ENCODE measurements at places on chromosomes 2 and 18.

- no peak for DNase-seq
These were observed 473.1 kb downstream of the PTH2R start for GRCh38 chr2:208879666-208880065.

- DNase-seq = no peak
These were observed 18.1 kb upstream of the DYNC1I2 start for GRCh38 chr2:171669121-171669520.

GRCh38 chr2:114294741-114295140, 147.7 kb upstream of the DPP10 start:
- DNase-seq = no peak

GRCh38 chr2:227368574-227368973, 10.5 kb downstream of the TM4SF20 start:
- DNase-seq = no peak

DNA sequence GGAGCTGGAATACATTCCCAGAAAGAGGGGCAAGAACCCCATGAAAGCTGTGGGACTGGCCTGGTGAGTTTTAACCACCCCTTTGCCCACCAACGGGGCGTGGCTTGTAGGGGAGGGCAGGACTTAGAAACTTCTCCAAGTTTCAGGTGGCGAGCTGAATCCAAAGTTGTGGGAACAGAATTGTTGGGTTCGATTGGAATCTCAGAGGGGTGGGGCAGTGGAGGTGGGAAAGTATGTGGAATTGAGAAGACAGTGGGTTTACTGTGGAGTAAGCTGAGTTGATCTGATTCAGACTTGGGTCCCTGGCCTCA, 1.1 kb downstream of the PNKD start:
- DNase-seq = no peak

GRCh38 chr2:60298006-60298696, 255.3 kb downstream of the BCL11A start:
- no peak for DNase-seq

DNA sequence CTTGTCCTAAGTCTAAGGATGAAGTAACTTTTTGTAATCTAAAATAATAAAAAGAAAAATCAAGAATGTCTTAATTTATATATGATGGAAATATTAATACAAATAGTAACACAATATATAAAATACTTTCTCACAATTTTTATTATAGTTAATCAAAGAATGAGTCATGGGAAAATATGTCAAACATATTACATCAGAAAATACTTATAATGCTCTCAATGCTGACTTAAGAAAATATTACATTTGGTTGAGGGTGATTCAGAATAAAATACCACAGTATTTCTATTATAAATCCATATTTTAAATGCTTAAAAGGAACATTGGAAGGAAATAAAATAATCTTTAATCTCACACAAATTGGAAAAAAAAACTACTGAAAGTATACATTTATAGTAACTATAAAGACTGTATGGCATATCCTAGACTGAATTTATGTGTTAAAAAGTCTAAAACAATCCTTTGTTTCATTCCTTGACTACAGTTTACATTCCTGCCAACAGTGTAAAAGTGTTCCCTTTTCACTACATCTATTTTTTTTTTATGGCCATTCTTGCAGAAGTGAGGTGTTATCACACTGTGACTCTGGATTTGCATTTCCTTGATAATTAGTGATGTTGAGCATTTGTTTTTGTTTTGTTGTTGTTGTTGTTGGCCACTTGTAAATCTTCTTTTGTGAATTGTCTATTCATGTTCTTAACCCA, 1573.5 kb upstream of the ACVR2A start:
- no peak for DNase-seq

- no peak for DNase-seq
These were observed 956.2 kb upstream of the LRATD1 start for GRCh38 chr2:13676269-13676668.

DNA sequence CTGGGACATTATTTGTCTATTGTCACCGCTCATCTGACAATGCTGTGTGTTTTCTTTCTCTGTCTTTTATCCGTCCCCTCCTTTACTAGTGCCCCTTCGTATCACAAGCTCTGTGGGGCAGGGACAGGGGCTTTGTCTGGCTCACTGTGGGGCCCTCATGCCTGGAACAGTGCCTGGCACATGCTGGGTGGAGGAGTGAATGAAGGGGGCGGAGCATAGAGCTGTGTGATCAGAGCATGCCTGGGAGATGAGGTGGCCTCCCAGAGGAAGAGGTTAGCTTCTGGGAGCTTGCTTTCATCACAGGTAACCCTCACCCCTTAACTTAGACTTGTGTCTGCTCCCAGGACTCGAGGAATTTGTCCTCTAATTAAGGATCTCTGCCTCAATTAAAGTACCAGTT, 16.4 kb downstream of the MTCL1 start:
- no peak for DNase-seq

DNA sequence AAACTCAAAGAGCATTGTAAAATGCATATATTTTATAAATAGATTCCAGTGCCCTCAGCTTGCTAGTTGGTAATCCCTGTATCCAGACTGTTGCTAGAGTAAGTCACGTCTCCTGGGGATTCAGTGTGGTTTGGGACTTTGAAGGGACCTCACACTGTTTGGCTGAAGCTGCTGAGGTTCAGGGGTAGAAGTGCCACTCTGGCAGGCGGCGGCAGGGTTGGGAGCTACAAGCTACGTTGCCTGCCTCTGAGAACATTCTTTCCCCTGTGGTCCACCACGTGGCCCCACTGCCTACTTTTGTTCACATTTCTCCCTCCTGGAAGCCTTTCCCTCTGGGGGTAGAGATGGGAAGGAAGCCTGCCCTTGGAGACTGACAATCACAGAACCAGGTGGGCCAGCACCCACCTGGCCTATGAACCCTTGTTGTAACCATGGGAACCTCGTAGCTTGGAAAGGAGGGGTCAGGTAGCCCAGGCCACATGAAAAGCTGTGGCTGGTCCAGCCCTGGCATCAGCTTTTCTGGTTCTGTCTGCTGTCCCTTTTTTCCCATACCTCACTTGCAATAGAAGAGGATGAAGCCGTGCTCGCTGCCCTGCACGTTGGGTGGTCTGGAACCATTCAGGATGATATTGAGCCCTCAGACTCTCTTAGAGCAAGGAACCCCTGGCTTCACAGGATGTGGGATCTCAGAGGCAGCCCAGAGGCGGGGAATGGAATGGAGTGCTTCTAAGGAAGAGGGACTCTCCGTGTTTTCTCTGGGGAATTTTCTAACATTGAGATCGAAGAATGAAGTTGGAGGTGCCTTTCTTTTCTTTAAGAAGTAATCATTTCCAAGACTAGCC, 2.9 kb downstream of the RNF144A start:
- DNase-seq = no peak

DNA sequence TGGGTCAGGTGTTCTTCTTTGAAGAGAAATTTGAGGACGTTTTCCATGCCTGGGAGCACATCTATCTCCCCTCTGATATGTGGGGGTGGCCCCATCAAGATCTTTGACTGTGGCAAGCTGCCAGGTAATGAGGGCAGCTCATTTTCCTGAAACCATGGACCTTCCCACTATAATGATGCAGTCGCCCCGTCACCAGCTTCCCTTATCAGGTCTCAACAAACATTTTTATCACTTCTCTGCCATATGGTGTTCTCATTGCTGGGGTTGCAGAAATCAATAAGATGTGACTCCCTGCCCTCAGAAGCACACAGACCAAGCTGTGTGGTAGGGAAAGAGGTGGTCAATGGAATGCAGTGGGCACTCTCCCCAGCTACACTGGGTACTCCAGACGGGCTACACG, 48.4 kb upstream of the B3GNT7 start:
- DNase-seq = no peak

GRCh38 chr2:119106301-119106897, 52.2 kb downstream of the C1QL2 start:
- DNase-seq = no peak

GRCh38 chr2:82013641-82014040, 1709.1 kb upstream of the LRRTM1 start:
- no peak for DNase-seq

DNA sequence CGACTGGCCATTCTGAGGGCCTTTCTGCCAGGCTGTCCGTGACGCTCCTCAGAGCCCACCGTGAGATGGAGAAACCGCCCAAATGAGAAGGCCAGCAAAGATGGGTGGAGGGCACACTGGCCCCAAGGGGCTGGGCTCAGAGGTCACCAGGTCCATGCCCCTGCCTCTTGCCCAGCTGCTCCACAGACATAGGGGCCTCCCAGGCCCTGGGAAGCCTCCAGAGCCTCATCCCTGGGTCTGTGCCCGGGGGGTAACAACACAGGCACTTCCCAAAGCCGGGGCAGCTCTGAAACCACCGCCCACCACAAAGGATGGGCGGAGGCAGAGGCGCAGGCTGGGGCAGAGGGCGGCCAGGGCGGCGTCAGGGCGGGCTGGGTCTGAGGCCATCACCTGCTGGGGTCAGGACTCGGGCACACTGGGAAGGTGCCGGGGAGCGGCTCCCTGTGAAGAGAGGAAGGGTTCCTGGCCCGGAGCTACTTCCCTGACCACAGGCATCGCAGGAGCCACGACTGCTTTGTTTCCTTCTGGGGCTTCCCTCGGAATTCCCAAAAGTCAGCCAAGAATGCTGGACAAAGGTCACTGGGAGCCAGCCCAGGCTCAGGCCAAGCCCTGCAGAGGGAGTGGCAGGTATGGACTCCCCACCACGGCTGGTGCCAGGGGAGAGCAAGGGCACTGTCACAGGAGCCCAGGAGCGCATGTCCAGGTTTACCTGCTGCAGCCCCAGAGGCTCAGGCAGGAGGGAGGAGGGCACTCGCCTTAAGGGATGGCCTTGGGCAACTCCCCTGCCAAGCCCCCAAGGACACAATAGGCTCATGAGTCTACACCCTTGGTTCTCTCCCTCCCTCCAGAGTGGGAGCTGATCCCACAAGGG, 9.4 kb downstream of the CYP26B1 start:
- no peak for DNase-seq

DNA sequence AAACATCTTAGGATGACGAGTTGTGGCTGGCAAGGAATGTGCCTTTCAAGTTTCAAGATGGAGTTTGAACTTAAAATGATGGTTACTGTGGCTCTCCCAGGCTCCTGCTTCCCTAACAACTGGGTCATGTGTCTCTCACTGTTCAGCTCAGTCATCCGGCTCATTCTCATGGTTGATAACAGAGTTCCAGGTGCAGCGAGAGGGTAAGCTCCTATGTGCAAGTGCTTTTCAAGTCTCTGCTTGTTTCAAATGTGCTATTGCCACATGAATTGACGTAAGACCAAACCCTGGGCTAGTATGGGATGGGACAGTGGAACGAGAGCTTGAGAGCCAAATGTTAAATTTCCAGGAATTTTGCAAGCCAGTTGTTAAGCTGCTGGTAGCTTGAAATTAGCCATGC, 19.5 kb upstream of the PUM2 start:
- no peak for DNase-seq

DNA sequence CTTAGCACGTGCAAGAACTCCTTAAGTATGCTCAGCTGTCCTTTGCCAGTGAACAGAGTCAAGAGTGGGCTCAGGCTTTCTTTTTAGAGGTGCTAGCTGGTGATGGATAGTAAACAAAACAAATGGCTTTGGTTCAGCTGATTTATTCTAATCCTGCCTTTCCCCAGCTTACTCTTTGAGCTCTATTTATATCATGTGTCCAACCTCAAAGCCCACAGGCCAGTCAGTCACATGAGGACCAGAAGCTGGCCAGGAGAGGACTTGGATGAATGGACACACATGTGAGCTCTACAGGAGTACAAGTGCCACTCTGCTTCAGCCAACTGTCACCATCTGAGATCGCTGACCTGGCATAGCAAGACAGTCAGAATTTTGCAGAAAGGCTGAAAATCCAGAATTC, 59.4 kb downstream of the STK39 start:
- no peak for DNase-seq

GRCh38 chr2:33785201-33786106, 186.4 kb upstream of the FAM98A start:
- DNase-seq = no peak

DNA sequence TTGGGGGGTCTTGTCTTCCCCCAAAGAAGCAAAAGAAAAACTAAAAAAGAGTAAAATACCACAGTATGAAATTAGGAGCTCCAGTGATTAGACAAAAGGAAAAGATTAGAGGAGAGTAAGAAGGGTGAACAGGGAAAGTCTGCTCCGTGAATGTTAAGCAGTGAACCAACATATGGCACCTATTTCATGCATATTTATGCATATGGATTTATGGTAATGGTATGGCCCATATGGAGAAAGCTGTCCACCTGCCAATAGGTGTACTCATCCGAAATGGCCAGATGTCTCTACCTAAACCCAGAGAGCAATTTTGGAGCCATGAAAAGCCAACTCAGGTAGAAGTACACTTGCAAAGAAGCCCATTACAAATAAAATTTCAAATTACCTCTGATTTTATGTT, 404.0 kb upstream of the RAB6C start:
- DNase-seq = no peak

DNA sequence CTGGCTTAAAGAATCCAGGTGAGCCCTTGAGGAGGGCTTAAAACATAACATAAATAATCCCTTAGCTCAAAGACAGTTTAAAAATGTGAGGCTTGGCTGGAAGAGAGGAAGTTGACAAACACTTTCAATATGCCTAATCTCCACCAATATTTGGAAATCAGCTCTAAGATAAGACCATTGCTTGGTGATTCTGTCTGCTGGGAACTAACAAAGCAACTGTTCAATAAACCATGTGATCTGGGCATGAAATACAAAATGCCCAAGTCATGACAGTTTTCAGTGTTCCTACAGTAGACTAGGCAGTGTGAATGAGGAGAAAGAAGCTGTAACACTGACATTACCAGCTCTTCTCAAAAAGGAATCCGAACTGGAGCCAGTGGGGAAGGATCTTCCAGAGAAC, 10.7 kb downstream of the MFF start:
- no peak for DNase-seq

DNA sequence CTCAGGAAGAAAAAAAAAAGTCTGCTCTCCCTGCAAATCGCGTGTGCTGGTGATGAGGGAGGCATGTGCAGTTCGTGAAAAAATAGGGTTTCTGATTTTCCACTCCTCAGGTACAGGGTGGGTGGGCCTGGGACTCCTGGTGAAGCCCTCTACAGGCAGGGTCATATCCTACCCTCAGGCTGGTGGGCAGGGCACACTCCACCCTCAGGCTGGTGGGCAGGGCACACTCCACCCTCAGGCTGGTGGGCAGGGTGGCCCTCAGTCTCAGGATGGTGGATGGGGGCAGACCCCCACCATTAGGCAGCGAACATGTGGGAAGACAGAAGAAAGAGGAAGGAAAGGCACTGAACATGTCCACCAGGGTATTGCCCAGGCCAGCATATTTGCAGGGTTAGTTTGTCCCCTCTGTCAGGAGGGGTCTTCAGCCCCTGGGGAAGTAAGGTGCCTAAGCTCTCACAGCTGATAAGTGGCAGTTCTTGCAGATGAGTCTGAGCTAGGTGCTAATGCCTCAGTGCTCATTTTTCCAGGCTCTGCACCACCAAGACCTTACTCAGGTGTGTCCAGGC, 95.2 kb upstream of the RAB6C start:
- DNase-seq = no peak

DNA sequence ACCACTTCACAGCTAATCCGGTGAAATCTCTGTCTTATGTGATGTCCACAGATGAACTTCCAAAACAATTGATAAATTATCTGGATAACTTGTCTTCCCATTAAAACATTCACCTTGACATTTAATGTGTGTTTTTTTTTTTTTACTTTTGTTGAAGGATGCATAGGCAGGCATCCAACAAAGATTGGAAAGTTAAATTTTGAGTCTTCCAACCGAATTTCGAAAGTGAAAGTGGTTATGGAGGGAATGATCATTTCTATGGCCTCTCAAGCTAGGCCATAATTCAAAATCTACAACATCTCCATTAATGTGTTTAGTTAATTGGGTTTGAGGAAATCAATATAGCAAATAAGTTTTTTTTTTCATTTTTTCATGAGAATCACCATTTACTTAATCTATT, 1495.5 kb upstream of the ACVR2A start:
- DNase-seq = no peak

- no peak for DNase-seq
These were observed 136.5 kb upstream of the CTDP1 start for GRCh38 chr18:79542876-79543750.
